ENCODE measurements at places on chromosomes 5 and 9.

DNA sequence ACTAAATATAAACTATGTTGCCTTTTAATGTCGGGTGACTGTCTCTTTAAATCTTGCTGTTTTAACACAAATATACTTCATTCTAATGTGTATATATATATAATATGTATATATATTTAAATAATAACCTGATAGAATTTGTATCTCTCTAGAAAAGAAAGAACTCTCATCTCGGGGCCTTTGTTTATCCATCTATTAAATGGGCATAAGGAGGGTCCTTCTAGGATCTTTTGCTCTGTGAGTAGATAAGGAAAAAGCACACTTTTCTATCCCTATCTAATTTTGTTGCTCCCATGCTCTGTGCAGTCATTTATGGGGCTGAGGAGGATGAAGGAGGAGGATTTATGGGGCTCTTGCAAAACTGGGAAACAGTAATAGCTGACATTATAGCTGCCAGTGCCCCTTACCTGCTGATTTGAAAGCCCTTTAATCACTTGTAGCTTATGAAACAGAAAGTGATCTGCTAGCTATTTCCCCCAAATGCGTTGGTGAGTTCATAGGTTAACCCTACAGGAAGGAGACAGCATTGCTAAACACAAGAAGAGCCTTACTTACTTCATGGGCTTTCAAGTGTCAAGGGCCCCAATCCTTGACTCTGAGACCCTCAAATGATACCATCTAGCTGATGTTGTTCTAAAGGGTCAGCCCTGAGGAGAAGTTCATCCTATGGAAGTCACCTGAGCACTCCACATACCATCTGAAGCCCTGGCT is 5.8 kb upstream of the PPARGC1B start:
- DNase-seq = no peak

GRCh38 chr9:127131871-127132270 is 9.4 kb upstream of the ANGPTL2 start:
- no peak for DNase-seq

GRCh38 chr5:137754961-137755762 is 999 bp upstream of the HNRNPA0 start:
- DNase-seq = no peak

GRCh38 chr9:3243683-3244082 is 282.1 kb downstream of the RFX3 start:
- DNase-seq = no peak

DNA sequence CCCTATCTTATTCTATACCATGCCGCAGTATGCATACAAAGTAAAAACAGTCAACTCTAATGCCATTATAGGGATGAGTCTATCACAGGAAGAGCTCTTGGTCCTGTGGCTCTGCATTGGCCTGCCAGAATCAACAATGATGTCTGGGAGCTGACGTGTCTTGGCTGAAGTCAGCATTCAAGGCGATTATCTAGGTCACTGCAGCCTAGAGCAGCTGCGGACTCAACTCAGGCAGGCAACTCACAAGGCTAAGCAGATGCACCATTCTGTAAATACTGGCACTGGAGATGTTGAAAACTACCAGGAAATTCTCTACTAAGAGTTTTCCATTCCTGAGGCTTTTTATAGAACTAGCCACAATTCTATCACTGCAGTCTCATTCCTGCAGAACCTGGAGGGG is 13.3 kb downstream of the SPATA9 start:
- DNase-seq = peak; percentile 39

- no peak for DNase-seq
Observed at GRCh38 chr9:93051680-93052089, 6.8 kb upstream of the SUSD3 start.

All from T1000 (cell line).